ENCODE measurements at places on chromosomes 5 and 9. TPM values are rescaled to one million over a fixed set of nuclear protein-coding genes. Genes with fewer than 3 reads are reported as not detected.

DNA sequence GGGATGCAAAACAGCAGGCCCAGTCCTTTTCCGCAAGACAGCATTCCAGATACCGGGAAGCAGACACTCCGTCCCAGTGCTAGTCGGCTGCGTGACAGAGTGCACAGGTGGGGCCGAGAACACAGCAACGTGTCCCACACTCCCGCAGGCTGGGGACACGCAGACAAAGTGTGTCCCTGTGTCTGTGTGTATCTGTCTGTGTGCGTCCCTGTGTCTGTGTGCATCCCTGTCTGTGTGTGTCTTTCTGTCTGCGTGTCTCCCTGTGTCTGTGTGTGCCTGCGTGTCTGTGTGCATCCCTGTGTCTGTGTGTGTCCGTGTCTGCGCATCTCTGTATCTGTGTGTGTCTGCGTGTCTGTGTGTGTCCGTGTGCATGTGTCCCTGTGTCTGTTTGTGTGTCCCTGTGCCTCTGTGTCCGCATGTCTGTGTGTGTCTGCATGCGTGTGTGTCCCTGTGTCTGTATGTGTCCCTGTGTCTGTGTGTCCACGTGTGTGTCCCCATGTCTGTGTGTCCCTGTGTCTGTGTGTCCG, 137.0 kb downstream of the MRPL36 start:
- DNase-seq: no peak
- H3K27me3 ChIP-seq: peaks cover 55% of the 10 kb centered on the region
- H3K27ac ChIP-seq: no peak overlapping the region
- no peaks in the 10 kb centered on the region for H3K36me3 ChIP-seq

- DNase-seq: no peak
- H3K36me3 ChIP-seq: no peaks in the 10 kb centered on the region
- peaks cover 2% of the 10 kb centered on the region for H3K27me3 ChIP-seq
- no peak overlapping the region for H3K27ac ChIP-seq
- no peaks in the 10 kb centered on the region for H3K4me1 ChIP-seq
Observed at GRCh38 chr5:150989695-150990094, 30.7 kb upstream of the GPX3 start.

GRCh38 chr5:94422812-94423211, 195.6 kb downstream of the KIAA0825 start:
- H3K4me3 ChIP-seq: no peak overlapping the region
- no peak overlapping the region for H3K27ac ChIP-seq
- DNase-seq: no peak
- H3K4me1 ChIP-seq: no peaks in the 10 kb centered on the region
- H3K27me3 ChIP-seq: no peaks in the 10 kb centered on the region
- H3K36me3 ChIP-seq: no peaks in the 10 kb centered on the region

DNA sequence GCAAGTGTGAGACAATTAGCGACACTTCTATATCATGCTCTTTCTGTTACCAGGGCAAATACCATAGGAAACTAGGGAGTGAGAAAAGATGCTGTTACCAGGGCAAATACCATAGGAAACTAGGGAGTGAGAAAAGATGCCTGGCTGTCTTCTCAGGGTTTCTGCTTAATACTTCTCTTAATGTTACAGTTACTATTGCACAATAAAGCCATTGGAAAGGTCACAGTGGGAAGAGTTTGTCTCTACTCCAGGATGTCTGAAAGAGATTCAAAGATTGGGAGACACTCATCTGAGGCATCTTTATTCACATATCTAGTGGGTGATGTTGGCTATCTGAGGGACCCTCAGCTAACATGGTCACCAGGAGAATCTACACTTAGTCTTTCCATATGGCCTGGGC, 431.7 kb upstream of the POU5F2 start:
- no peak overlapping the region for H3K4me3 ChIP-seq
- no peak overlapping the region for H3K27ac ChIP-seq
- H3K4me1 ChIP-seq: no peaks in the 10 kb centered on the region
- H3K27me3 ChIP-seq: no peaks in the 10 kb centered on the region
- DNase-seq: no peak

- no peaks in the 10 kb centered on the region for H3K4me1 ChIP-seq
- H3K4me3 ChIP-seq: no peak overlapping the region
- no peaks in the 10 kb centered on the region for H3K27me3 ChIP-seq
- no peaks in the 10 kb centered on the region for H3K36me3 ChIP-seq
- no peak overlapping the region for H3K27ac ChIP-seq
- no peak for DNase-seq
Observed at GRCh38 chr5:144142139-144142823, 28.2 kb downstream of the YIPF5 start.

Gene ENTREP1
- 7.3 TPM for polyA plus RNA-seq

Measured in large intestine (tissue), 12 donors.